ENCODE measurements at places on chromosomes 11 and 22.

- DNase-seq, result no peak
Measured at GRCh38 chr11:78350091-78350645, 67.5 kb downstream of the GAB2 start.

- no peak for DNase-seq
Measured at GRCh38 chr11:1178201-1178885, 20.6 kb downstream of the MUC5AC start.

DNA sequence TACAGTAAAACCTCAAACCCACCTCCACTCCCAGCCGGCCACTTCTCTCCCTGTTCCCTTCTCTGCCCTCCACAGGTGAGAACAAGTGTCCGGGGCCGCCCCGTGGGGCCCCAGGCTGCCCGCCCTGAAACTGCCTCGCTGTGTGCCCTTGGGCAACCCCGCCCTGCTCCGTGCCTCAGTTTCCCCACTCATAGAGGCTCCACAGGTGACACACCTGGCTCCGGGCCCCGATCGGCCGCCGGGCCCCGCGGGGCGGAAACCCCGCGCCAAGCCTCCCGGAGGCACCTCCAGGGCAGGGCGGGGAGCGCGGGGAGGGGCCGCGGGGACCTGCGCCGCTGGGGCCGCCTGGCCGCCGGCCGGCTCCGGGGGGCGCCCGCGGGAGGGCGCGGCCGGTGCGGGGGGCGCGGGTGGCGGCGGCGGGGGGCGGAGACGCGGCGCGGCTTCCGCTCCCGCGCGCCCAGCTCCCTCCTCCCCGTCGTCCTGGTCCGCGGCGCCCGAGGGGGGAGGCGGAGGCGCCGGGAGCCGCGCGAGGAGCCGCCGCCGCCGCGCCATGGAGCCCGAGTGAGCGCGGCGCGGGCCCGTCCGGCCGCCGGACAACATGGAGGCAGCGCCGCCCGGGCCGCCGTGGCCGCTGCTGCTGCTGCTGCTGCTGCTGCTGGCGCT lies at the start of gene LRP5:
TSS of gene LRP5 (plus strand) at position 475 of the 663 bp plus-strand sequence. CDS start at position 599, 124 bp downstream.
- peak; percentile 28 for DNase-seq

GRCh38 chr22:27377501-27378295 lies 423.9 kb downstream of the MN1 start:
- peak; percentile 29 for DNase-seq

- no peak for DNase-seq
Measured at GRCh38 chr11:115585361-115586024, 81.3 kb upstream of the CADM1 start.

DNA sequence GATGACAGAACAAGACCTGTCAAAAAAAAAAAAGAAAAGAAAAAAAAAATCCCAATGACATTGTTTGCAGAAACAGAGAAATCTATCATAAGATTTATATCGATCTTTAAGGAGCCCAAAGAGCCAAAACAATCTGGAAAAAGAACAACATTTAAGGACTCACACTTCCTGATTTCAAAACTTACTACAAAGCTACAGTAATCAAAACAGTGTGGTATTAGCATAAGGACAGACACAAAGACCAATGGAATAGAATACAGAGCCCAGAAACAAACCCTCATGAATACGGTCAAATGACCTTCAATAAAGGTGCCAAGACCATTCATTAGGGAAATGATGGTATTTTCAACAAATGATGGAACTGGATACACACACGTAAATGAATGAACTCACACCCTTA lies 12.2 kb downstream of the ARVCF start:
- no peak for DNase-seq

GRCh38 chr11:33897761-33898375 lies 6.0 kb upstream of the LMO2 start:
- no peak for DNase-seq

GRCh38 chr11:73729594-73730206 lies 31.2 kb downstream of the RAB6A start:
- no peak for DNase-seq

- no peak for DNase-seq
Measured at GRCh38 chr22:23405366-23405851, 174.7 kb downstream of the IGLL1 start.

GRCh38 chr11:122670131-122670530 lies 14.6 kb downstream of the UBASH3B start:
- DNase-seq, result no peak

GRCh38 chr11:86678823-86679222 lies 6.4 kb upstream of the ME3 start:
- DNase-seq, result no peak

GRCh38 chr22:41822317-41823057 lies 10.4 kb upstream of the SREBF2 start:
- peak; percentile 35 for DNase-seq

DNA sequence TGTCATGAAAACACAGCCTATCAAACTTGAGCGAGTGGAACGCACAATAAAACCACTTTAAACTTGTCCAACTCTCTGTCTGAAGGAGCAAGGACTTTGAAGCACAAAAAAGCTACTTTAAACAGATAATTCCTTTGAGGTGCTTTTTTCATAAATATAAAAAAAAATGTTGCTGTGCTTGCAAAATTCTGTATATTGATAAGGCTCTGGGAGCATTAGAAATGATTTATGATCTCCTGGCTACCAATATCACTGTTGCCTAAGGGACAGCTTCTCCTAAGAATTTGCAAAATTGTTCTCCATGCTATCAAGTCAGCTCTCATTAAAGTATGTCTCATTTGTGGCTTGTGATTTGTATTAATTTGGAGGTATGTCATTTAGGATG lies 37.6 kb upstream of the LDLRAD3 start:
- no peak for DNase-seq

DNA sequence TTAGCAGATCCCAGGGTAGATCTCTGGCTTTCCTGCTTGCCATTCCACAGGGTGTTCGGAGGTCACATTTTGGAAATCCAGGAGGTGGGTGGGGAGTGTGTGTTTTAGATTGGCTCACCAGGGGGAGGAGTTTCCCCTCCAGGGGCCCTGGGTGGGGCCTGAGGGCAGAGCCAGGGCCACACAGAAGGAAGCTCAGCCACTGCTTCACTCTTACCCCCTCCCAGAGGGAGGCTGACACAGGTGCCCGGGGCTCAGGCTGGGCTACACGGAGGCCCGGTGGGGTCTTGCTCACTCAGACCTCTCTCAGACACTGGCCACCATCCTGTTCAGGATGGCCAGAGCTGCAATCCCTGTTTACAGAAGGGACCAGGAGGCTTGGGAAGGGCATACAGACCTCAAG lies 2.5 kb downstream of the WNT7B start:
- no peak for DNase-seq

GRCh38 chr11:17513853-17514252 lies 30.4 kb downstream of the USH1C start:
- DNase-seq, result no peak

GRCh38 chr11:104892723-104893511 lies 5.3 kb downstream of the CASP12 start:
- no peak for DNase-seq

- DNase-seq, result no peak
Measured at GRCh38 chr11:70305501-70305900, 35.0 kb downstream of the PPFIA1 start.

- DNase-seq, result peak; percentile 26
Measured at GRCh38 chr11:110479108-110480101, 49.7 kb downstream of the FDX1 start.

GRCh38 chr11:121435551-121436511 lies 16.3 kb upstream of the SORL1 start:
- DNase-seq, result no peak

- DNase-seq, result no peak
Measured at GRCh38 chr11:114254571-114255146, 41.5 kb upstream of the NNMT start.

Data from NCI-H774 (cell line).